Common myeloid progenitor, CD34-positive (primary cell): ENCODE measurements at places on chromosomes 5 and 9.

GRCh38 chr9:100052375-100052774, 46.4 kb downstream of the ERP44 start:
- DNase-seq, result peak; percentile 61

- DNase-seq, result no peak
Measured at GRCh38 chr9:77847059-77847499, 184.5 kb downstream of the GNAQ start.

GRCh38 chr5:15737871-15738664, 238.1 kb downstream of the FBXL7 start:
- no peak for DNase-seq

GRCh38 chr9:18786911-18787650, 245.9 kb downstream of the SAXO1 start:
- no peak for DNase-seq

DNA sequence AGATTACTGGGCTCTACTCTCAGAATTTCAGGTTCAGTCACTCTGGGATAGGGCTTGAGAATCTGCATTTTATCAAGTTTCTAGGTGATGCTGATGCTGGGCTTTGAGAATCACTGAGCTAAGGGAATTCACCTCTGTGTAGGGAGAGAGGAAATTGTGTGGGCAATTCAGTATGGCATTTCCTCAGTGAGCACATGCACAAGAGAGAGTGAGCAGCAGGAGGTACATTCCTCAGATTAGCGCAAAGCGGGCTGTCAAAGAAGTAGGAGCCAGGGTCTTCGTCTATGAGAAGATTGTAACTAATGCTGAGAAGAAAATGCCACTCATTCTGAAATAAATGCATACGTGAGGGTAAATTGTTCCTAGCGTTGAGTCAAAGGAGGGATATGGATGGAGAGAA, 175.9 kb downstream of the KIF4B start:
- DNase-seq, result no peak

- DNase-seq, result no peak
Measured at GRCh38 chr5:140823475-140823874, 2.1 kb downstream of the PCDHA5 start.

- DNase-seq, result no peak
Measured at GRCh38 chr5:177498013-177498787, 796 bp upstream of the PDLIM7 start.

- no peak for DNase-seq
Measured at GRCh38 chr5:26003966-26004365, 1034.4 kb downstream of the CDH9 start.

GRCh38 chr5:7221041-7221440, 174.9 kb upstream of the ADCY2 start:
- no peak for DNase-seq

DNA sequence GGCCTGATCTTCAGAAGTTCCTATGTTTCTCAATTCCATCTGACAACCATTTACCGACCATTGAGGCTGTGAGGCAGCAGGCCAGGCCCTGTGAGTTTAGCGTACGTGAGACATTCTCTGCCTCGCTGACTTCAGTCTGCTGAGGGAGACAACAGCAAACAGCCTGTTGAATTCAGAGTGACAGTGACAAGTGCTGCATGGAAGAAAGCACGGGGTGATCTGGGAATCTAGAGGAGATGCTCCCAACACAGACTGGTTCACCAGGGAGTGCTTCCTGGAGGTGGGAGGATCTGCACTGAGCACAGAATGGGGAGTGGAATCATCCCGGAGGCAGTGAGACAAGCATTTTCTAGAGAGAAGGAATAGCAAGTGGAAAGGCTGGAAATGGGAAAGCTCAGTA, 10.0 kb upstream of the DDX41 start:
- no peak for DNase-seq

GRCh38 chr9:21070171-21070571, 7.6 kb downstream of the IFNB1 start:
- peak; percentile 74 for DNase-seq

DNA sequence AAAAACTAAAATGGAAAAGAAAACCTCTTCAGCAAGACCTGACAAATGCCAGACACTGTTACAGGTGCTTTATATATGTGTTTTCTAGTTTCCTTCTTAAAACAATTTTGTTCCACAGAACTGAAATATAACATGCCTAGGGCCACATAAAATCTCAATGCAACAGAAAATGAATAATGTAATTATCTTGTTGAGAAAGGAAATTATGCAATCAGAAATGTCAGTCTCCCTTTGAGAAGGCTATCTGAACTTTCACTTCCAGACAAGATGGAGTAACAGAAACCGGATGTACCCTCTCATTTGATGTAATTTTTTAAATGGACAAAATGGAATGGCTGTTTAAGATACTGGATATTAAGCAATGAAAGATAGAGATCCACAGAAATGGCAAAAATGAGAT, 79.2 kb downstream of the AGTPBP1 start:
- DNase-seq, result no peak

GRCh38 chr9:129320575-129321285, 142.7 kb upstream of the IER5L start:
- peak; percentile 90 for DNase-seq

DNA sequence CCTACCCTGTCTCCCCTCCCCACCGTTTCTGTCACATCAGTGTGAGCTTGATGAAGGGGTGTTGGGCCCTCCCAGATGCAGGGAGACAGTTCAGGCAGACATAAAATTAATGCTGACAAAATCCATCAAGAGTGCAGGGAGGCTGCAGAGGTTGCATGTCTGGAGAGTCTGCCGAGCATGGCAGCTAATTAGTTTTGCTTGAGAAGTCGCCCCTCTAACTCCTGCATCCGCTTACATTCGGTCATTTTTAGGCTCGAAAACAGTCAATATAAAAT, 44.9 kb downstream of the GALNT12 start:
- no peak for DNase-seq

DNA sequence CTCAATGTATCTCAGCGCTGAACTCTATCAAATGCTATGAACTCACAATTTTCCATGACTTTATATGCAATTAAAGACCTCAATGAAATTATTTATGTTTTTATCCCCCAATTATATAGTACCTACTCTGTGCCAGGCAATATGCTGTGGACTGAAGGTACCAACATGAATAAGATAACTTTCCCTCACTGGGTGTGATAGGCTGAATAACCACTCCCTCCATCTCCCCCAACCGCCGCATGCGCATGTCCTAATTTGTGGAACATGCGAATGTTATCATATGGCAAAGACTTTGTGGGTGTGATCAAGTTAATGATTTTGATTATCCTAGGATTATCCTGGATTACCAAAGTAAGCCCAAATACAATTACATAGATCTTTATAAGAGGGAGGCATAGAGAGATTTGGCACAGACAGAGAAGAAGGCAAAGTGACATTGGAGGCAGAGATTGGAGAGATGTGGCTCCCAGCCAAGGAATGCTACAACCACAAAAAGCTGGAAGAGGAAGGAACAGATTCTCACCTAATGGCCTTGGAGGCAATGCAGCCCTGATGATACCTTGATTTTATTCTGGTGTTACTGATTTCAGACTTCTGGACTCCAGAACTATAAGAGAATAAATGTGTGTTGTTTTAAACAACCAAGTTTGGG, 149.1 kb upstream of the VCAN start:
- DNase-seq, result no peak

DNA sequence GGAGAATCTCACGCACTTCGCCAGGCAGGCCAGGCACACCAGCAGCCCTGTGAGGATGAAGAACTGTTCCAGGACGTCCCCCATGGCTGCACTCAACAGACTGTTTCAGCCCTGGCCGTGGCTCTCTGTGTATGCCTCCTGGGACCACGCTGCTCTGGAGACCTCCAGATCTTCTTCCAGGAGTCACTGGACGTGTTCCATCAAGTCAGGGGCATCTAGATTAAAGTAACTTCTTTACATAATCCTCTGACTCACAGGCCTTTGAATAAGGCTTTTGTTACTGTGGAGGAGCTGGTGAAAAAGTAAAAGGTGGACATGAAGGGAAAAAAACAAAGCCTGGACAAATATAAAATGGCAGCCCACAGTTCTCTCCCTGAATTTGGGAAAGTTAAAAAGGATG, at the start of gene HSD17B3:
Gene HSD17B3 (minus strand): TSS at position 156 of the 400 bp plus-strand sequence. CDS start 72 bp downstream, at position 84.
- DNase-seq, result no peak

GRCh38 chr9:95425910-95426551, 90.7 kb downstream of the PTCH1 start:
- no peak for DNase-seq

DNA sequence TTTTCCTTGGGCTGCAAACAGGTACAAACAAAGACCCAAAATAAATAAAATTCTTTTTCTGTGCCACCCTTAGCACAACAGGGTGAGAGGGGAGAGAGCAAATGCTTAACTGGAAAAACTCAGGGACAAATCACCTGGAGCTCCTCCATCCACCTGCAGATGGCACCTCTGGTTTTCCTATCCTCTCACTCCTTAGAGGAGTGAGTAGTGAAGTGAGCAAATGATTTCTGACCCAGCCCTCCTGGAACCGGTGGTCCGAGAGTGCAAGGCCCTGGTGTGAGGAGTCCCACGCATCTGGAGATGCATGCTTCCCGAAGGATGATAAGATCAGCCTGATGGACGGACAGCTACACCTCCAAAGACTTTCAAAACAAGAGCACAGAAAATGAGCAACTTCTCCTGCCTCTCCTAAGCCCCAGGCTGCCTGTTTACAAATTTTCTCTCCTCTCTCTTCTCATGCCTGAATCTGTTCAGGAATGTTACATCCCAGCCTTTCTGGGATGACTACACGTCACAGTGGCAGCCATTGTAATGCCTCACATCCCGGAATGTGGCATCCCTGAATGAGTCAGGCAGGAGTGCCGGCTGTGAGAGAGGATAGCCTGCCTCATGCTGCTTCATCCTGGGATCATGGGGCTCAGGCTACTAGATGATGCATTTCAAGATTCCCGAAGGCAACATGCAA, 86.4 kb downstream of the ADRB2 start:
- no peak for DNase-seq

GRCh38 chr9:6655036-6655435, 9.5 kb upstream of the GLDC start:
- DNase-seq, result no peak

DNA sequence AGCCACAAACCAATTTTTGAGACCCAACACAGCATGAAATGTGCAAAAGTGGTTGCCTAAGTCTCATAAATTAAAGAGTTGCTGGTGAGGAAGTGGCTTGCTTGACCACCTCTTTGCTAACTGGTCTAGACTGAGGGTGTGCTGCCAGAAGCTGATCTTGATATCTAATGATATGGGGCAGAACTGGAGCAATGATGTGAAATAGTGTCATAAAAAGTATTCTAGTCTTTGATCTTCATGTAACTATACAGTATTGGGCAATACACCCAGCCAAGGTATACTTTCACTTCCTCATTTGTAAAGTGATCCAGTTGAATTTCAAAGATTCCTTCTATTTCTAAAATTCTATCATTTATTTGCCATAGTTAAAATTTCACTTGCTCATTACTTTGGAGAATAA, 5.9 kb upstream of the YTHDC2 start:
- DNase-seq, result no peak

- DNase-seq, result no peak
Measured at GRCh38 chr5:113434889-113435288, at the start of gene TSSK1B. TSSK1B (minus strand) TSS chr5:113434989; CDS start chr5:113434839, 150 bp downstream.

DNA sequence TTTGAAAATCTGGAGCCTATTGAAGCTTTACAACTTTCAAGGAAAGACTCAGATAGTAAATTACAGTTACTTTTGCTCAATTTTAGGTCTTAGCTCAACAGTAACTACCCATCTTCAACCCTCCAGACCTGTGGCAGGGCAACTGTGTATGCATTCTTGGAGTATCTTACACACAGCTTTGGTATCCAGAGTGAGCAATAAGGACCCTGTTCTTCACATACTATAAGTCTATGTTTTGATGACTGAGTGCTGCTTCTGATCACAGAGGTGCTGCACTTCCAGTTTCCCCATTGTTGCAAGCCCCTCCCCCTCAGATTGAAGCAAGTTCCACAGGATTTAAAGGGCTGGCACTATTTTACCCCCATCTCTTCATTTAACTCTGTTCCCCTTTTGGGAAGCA, 737.4 kb upstream of the GRAMD2B start:
- DNase-seq, result no peak

GRCh38 chr5:79464695-79465332, 49.1 kb downstream of the HOMER1 start:
- peak; percentile 22 for DNase-seq

DNA sequence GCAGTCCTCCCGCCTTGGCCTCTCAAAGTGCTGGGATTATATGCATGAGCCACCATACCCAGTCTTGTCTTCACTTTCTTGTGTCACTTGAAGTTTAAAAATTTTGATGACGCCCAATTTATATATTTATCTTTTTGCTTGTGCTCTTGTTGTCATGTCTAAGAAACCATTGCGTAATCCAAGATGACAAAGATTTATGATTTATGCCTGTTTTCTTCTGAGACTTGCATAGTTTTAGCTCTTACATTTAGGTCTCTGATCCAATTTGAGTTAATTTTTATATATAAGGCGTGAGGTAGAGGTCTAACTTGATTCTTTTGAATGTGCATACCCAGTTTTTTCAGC, 18.6 kb downstream of the ANKHD1 start:
- peak; percentile 41 for DNase-seq

DNA sequence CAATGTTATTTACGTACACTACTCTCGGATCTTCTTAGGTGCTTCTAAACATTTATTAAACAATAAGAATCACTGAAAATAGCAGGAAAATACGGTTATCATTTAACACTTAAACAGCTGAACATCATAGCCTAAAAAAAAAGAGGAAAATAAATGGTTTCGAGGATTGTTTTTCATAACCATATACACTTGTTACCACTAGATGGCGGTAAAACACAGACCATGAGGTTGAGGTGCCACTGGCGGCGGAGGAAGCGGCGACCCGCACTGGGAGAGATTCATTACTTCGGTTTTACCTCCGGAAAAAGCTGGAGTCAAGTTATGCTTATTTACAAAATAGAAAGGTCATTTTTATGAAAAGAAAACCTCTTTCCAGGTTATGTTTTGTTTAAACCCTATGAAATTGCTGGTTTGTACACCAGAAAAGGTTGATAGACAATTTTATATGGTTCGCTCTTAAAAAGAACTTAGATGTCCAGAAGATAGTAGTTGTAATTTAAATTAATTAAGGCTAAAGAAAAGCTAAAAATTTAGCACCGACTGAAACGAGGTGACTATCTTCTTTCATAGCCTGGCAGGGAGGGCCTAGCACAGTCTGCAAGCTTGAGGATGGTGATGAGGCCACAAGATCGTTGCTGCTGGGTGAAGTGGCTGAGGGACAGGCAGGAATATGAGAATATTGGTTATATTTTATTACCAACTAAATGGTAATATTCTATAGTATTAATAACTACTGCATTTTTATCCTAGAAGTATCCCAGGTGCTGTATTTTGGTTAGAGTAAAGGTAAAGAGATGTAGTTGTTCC, 605.7 kb downstream of the RAB3C start:
- peak; percentile 84 for DNase-seq

DNA sequence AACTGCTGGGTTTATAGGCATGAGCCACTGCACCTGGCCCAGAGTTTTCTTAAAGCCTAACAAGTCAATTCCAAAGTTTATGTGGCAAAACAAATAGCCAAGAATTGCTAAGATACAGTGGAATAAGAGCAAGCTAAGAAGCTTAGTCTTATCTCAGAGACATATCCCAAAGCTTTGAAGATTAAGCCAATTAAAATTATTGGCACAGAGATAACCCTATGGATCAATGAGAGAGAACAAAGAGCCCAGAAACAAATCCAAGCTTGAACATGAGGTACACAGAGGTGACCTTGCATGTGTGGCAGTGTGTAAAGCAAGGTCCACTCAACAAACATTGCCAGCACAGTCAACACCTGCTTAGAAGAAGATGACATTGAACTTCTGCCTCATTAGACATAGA, 13.3 kb downstream of the BTNL3 start:
- DNase-seq, result no peak
